ENCODE measurements at places on chromosomes 5 and 9.

DNA sequence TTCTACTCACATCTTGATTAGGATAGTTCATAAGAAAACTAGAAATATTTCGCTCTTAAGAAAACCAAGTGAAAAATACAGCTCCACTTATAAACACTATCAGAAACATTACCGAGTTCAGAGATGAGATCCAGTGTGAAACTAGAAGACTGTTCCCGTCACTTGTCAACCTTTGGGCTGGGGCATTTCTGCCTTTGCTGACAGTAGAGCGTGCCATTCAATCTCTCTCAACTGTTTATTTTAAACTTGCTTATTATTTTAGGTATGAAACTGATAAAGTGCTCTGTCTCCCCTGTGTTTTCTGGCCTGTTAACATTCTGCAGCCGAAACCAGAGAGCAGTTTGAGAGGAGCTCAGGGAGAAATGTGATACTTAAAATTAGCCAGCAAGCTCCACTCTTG lies 16.7 kb downstream of the MRRF start:
- DNase-seq: no peak

- no peak for DNase-seq
These were observed 10.5 kb downstream of the PIK3R1 start for GRCh38 chr5:68225911-68226545.

- peak; percentile 53 for DNase-seq
These were observed 4.3 kb upstream of the RNF44 start for GRCh38 chr5:176541338-176542134.

GRCh38 chr9:13896922-13897835 lies 416.8 kb downstream of the NFIB start:
- DNase-seq: peak; percentile 53

GRCh38 chr5:135670588-135670987 lies 91.8 kb upstream of the CXCL14 start:
- DNase-seq: no peak

- DNase-seq: no peak
These were observed 16.8 kb upstream of the ZBTB43 start for GRCh38 chr9:126788046-126788445.

GRCh38 chr9:36358486-36358885 lies 41.6 kb downstream of the RNF38 start:
- no peak for DNase-seq

- DNase-seq: no peak
These were observed 981.1 kb downstream of the DTWD2 start for GRCh38 chr5:118007262-118007661.

GRCh38 chr5:22776285-22776684 lies 76.9 kb downstream of the CDH12 start:
- DNase-seq: no peak

DNA sequence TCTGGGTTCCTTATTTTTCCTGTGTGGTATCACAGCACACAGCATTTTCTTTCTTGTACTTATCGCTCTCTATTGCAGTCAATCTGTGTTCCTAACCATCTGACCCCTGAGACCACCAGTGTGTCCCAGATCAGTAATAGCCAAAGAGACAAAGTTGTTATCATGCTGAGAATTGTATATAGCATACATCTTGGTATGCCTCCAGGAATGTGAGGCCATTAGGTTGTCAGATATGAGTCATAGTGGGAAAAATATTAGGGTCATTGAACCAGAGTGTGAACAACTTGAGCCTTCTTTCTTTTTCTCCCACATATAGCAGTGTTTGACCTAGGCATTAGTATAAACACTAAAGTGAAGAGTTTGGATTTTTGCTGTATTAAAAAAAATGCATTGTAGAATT lies 106.3 kb downstream of the NDUFAF2 start:
- peak; percentile 11 for DNase-seq

- DNase-seq: no peak
These were observed 126.4 kb downstream of the MAT2B start for GRCh38 chr5:163631856-163632255.

- no peak for DNase-seq
These were observed 103.6 kb downstream of the BOD1 start for GRCh38 chr5:173512637-173513435.

DNA sequence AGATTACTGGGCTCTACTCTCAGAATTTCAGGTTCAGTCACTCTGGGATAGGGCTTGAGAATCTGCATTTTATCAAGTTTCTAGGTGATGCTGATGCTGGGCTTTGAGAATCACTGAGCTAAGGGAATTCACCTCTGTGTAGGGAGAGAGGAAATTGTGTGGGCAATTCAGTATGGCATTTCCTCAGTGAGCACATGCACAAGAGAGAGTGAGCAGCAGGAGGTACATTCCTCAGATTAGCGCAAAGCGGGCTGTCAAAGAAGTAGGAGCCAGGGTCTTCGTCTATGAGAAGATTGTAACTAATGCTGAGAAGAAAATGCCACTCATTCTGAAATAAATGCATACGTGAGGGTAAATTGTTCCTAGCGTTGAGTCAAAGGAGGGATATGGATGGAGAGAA lies 175.9 kb downstream of the KIF4B start:
- no peak for DNase-seq

GRCh38 chr5:123371575-123372179 lies 51.5 kb downstream of the CEP120 start:
- DNase-seq: peak; percentile 37

- DNase-seq: peak; percentile 66
These were observed 13.6 kb upstream of the LAMC3 start for GRCh38 chr9:130995086-130996011.

DNA sequence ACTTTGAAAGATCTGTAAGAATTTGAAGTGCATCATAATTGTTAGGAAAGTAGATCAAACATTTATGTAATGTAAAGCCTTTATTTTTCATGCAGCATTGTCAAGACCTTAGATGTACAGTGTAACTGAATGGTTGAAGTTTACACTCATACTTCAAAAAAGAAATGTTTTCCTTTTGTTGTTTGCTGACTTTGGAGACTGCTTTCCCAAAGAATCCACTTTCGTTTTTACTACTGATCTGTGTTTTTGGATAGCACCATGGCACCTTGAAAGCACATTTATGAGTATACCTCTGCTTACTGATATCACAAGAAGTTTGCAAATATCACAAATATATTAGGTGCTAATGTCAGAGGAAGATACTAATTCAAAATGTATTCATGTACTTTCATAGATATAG lies 50.0 kb downstream of the PIP5K1B start:
- DNase-seq: no peak

GRCh38 chr9:14441976-14442651 lies 128.2 kb upstream of the NFIB start:
- no peak for DNase-seq

- peak; percentile 49 for DNase-seq
These were observed 100.8 kb upstream of the CD180 start for GRCh38 chr5:67297376-67297775.

DNA sequence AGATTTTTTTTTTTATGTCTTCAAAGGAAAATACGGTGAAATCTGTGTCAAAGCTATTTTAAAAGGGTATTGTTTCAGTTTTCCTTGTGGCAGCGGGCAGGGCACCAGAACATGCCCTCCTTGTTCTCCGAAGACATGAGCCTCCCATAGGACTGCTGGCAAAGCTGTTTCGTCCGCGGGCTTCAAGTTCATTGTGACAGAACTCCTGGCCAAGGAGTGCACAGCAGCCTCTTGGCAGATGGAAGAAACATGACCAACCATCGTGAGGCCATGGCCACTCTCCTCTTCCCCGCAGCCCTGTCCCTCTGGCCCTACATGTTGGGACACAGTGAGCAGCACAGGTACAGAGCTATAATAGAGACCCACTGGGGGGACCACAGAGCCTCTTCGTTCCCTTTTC lies 99.5 kb downstream of the AOPEP start:
- no peak for DNase-seq

GRCh38 chr9:29183971-29184370 lies 1610.7 kb upstream of the C9orf72 start:
- peak; percentile 88 for DNase-seq

- no peak for DNase-seq
These were observed 185.2 kb downstream of the IRX2 start for GRCh38 chr5:2566284-2566683.

DNA sequence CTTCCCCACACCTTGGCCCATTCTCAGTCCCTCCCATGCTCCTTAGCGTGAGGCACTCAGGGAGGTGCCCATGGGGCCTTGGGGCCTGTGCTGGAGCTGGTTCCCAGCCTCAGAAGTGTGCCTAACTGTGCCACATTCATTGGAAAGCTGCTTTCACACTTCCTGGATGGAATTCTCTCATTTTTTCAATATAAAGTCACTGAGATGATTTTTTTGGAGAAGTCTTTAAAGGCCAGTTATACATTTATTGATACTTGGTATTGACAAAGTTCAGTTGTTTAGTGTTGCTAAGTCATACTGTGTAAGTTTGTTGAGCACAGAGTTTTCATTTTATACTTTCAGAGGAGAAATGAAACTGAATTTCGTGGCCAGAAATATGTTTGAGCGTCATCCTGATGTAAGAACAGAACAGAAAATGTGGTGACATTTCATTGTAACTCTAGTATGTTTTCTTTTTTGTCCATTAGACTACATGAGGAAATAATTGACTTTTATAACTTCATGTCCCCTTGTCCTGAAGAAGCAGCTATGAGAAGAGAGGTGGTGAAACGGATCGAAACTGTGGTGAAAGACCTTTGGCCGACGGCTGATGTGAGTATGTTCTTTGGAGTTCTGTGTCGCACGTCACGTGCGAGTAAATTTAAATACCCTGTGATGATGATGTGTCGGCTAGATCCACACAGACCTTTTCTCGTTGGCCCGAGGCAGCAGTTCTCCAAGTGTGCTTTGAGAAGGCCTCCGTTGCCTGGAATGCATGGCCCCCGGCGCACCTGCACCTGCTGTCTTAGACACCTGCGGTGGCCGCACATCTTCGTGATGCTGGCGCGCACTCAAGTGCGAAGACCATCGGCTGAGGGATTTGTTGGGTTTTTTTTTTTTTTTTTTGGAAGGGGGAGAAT lies 24.1 kb downstream of the TENT4A start:
- no peak for DNase-seq

DNA sequence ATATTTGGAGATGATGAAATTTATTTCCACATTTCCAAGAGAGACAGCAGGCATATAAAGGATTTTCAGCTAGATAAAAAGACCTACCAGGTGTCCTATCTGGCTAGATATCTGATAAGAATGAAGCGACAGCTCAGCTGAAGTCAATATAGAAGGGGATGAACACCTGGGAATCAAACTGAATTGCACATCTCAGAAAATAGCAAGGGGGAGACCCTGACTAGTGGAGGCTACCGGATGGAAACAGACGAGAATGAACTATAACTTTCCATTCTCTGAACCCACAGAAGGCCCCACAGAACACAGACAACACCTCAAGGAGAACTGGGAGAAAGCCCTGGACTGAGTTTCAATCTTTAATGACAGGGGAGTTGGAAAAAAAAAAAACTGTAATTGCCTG lies 51.1 kb downstream of the CPLANE1 start:
- DNase-seq: no peak

- DNase-seq: no peak
These were observed 281.2 kb upstream of the RGMB start for GRCh38 chr5:98492258-98492657.

GRCh38 chr5:176868126-176868525 lies 31.0 kb downstream of the HK3 start:
- no peak for DNase-seq

- DNase-seq: no peak
These were observed 64.7 kb downstream of the SH3PXD2B start for GRCh38 chr5:172389578-172390112.

DNA sequence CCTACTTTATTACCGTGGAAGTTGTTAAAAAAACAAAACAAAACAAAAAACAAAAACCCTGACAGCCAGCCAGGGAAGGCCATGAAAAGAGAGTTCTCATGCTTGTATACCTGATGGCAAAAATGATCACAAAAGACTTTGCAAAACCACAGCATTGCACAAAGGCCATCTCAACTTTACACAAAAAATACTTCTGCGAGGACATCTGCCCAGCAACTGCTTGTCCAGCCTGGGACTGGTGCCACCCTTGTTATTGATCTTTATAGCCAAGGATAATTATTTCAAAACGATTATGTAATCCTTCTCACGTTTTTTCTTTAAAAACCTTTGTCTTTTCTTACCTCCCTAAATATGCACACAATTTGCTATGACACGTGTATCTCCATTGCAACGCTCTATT lies 42.2 kb upstream of the SLC28A3 start:
- no peak for DNase-seq

DNA sequence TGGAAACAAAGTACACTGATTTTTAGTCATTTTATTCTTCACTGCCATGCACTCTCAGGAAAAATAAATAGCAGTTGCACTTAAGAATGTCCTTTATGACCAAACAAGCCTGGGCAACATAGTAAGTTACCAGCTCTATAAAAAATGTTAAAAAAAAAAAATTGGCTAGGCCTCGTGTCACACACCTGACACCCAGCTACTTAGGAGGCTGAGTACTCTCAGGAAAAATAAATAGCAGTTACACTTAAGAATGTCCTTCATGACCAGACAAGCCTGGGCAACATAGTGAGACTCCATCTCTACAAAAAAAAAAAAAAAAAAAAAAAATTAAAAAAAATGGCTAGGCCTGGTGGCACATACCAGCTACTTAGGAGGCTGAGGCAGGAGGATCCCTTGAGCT lies 304.6 kb downstream of the SLCO4C1 start:
- no peak for DNase-seq

GRCh38 chr9:72022841-72023240 lies 37.6 kb downstream of the C9orf57 start:
- no peak for DNase-seq

DNA sequence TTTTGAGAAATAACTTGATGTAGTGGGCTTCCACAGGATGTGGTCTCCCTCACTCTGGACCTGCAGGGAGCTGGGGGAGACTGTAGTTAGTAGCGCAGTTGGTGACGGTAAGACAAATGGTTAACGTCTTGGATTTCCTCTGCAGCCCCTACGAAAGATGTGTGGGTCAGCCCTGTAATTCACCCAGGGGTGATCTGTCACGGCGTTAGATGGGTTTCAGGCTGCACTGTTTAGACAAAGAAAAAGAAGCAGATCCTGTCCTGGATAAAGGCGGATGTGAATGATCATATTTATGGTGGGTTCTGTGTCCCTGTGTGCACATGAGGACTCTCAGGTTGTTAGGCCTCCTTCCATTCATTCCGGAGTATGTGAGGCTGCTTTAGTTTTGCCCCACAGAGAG lies 142.0 kb upstream of the SLC28A3 start:
- DNase-seq: no peak

DNA sequence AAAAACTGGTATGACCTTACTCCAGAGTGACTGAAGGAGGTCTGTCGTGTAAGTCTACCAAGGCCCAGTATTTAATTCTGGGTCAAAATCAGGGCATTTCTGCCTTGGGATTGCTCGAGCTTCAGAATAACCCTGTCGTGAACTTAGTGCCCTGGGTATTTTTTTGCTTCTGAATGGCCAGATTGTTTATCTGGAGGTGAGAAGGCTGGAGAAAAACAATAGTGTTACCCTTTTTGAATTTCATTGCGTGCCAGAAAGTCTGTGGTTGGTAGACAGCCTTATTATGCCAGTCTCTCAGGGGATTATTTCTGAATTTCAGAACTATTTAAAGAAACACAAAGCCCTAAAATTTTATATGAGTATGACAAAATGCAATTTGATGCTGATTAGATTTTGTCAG lies 323.4 kb downstream of the CSNK1G3 start:
- DNase-seq: no peak

Measured in lung (tissue), 17 donors.